ENCODE measurements at places on chromosomes 5 and 9.

- DNase-seq: no peak
Observed at GRCh38 chr9:114124666-114125475, 25.8 kb upstream of the KIF12 start.

DNA sequence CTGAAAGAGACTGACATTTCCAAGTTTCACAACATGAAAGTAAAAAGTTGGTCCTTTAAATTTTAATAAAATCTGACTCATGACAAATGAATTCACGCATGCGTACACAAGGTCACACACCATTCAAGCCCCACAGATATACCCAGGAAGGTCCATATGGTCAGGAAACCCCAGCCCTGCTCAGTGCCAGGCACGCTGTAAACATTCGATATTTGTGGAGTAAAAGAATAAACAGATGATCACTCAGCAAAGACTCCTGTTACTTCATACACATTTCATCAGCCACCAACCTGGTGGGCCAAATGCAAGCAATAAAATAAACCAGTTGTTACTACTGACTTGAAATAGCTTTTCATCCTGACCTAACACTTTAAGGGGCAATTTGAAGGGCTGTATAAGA lies 158.0 kb upstream of the RETREG1 start:
- DNase-seq: no peak

- no peak for DNase-seq
Observed at GRCh38 chr5:131019601-131020315, 145.3 kb downstream of the HINT1 start.

- DNase-seq: no peak
Observed at GRCh38 chr5:21918451-21918850, 934.7 kb downstream of the CDH12 start.

DNA sequence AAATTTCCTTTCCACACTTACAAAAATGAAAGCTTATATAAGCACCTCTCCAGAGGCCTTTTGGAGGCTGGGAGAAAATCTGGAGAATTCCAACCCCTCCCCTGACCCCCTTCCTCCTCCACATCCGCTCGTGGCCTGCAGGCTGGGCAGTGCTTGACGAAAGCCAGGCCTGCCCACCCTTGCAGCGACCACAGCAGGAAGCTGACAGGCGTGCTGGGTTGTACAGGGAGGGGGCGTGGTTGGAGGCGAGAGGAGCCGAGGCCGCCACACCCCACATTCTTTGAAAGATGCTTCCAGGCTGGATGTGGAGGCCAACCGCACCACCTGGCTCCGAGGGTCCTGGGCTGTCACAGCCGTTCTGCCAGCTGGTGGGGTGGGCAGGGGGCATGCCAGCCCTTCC lies 47.8 kb upstream of the IER5L start:
- no peak for DNase-seq

DNA sequence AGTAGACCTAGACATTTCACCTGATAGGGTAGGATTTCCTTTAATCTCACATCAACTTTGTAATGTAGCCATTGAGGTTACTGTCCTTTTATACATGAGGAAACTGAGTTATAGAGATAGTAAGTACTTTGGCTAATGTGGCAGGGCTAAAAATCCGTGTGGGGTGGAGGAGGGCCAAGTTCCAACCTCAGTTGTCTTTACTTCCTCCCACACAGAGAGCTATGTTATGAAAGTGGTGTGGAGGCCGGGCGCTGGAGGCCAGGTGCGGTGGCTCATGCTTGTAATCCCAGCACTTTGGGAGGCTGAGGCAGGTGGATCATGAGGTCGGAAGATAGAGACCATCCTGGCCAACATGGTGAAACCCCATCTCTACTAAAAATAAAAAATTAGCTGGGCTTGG lies 173.3 kb downstream of the PALM2AKAP2 start:
- DNase-seq: no peak

GRCh38 chr9:87184956-87185642 lies 237.8 kb upstream of the GAS1 start:
- no peak for DNase-seq

- no peak for DNase-seq
Observed at GRCh38 chr9:89770531-89771174, 165.8 kb downstream of the GADD45G start.

- DNase-seq: no peak
Observed at GRCh38 chr5:124111886-124112285, 599.9 kb downstream of the CSNK1G3 start.

DNA sequence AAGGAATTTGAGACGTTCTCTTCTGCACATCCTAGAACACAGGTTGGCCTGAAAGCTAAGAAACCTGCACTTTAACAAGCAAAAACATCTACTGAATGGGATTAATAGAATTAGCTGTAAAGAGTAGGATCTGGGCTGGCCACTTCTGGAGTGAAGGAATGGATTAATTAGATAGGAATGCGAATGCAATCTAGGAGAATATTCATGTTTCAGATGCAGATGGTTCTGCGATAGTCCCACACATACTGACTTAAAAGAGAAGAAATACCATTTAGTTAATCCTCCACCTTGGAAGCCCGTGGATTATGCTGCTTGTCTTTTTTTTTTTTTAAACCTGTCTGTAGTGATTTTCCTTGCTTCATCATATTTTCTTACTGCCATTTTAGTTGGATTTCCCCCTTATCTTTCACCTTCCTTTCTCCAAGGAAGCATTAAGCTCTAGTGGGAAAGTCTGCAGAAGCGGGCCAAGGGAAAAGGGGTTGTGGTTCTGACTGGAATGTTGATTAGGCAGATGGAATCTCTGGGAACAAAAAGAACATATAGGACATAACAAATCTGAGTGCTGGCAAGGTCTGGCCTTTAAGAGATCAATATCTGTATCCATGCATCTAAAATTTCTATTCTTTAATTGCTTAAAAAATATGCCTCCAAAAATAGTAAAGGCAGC lies 152.4 kb downstream of the ALDH1A1 start:
- DNase-seq: no peak

DNA sequence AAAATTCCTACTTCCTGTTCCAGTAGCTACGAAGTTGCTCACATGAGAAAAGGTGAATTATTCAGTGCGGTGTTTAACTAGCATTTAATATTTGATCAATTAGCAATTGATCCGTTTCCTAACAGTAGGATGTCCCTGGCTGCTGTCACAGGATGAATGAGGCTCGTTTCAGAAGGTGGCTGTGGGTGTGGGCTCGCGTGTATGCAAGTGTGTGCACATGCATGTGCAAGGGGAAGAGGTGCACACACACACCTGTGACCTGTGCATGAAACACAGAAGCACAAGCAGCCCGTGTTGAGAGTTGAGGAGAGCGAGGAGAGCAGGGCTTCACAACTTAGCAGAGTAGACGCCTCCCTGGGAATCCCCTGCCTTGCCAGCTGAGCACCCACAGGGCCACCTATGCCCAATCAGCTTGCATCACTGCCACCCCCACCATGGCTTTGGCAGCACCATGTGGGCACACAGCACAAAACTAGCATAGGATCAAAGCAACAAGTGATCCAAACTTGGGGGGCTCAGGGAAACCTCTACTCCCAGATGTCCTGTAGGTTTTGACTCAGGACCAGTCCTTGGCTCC lies 107.2 kb downstream of the C5orf15 start:
- no peak for DNase-seq

- DNase-seq: no peak
Observed at GRCh38 chr5:176362233-176362490, 598 bp upstream of the KIAA1191 start.

DNA sequence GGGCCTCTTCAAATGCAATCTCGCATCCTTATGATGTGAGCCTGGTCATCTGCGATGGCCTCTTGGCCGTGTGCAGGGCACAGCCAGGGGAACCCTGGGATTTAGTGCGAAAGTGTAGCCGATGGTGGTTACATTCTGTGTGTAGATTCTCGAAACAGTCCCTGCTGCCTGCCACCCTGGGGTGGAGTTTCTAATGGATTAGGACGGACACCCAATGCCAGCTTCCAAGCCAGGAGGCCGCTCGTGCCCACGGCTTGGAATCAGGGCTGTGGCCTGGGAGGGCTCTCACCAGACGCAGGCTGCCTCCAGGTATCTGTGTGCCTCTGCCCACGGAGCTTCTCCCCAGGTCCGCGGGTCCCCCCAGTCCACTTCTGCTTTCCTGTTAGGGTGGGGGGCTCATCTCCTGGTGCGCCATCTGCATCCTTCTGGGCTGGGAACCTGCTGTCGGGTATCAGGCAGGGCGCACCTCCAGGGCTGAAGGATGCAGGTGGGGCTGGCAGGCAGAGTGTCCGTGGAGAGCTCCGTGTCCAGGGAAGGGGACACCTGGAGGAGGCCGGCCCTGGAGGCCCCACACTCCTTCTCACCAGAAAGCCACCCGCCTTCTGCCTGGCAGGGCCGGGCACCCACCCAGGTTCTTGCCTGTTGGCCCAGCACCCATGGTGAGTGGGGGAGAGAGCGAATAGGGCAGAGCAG lies 3.4 kb upstream of the SLC12A7 start:
- no peak for DNase-seq

GRCh38 chr9:24035816-24036215 lies 209.8 kb upstream of the ELAVL2 start:
- no peak for DNase-seq

DNA sequence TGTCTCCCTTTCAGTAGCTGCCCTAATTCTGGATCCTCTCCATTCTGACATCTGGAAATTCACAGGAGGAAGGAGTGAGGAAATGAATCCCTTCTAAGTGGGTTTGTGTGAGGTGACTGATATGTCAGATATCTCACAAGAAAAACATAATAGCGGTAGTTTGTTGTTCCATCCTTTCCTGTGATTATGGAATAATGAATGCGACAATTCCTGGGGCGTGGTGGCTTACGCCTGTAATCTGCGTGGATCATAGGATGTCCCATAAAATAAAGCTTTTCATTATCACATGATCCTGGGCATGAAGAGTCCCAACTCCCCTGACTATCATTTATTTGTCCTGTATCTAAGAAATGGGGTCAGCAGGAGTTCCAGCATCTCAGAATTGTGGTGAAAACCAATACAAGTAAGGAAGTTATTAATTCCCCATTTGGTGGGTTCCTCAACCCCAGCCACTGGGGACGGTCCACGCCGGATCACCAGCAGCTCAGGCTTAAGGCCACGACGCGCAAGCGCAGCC lies 375 bp upstream of the C5orf24 start:
- DNase-seq: no peak

DNA sequence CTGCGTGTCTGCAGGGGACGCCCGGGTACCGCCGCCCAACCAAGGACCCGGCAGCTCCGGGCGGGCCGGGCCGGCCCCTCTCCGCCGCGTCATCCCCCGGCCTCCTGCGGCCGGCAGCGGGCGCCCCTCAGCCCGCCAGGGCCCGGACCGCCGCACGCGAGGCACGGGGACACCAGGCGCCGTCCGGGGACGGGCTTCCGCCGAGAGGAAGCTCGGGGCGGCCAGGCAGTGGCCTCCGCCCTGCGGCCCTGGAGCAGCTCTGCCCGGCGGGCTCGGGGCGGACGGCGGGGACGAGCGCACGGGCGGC lies 373 bp downstream of the FBXW5 start:
- DNase-seq: no peak

GRCh38 chr9:31005086-31005665 lies 1379.3 kb upstream of the ACO1 start:
- no peak for DNase-seq

DNA sequence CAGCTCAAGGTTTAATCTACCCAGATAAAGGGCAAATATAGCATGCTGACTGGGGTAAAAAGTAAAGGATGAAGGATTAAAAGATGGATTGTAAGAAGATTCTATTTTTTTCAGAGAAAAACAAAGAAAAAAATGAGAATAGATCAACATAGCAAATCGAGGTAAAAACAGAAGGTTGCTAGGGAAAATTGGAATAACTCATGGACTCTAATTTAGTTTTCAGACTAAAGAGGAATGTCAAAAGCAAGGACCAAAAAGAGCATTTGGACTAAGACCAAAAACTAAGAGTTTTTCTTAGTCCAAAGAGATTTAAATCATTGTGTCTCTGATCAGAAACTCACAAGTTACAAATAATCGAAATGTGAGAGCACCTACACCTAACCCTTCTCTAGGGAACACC lies 250.7 kb upstream of the PTPRD start:
- DNase-seq: no peak

DNA sequence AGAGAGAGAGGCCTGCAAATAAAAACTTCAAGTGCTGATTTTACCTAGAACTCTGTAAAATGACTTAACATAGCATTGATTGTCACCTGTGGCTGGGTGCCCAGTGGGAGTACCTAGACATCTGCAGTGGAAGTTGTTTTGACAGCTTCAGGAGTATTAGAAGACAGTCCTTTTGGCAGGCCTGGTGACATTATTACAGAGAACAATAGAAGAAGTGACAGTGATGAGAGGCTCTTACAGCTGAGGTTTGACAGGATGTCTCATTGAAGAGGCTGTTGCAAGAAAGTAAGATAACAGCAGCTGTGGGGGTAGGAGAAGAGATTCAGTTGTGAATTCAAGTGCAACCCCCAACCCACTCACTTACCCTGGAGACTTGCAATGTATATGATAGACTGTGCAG lies 27.9 kb upstream of the MUSK start:
- no peak for DNase-seq

DNA sequence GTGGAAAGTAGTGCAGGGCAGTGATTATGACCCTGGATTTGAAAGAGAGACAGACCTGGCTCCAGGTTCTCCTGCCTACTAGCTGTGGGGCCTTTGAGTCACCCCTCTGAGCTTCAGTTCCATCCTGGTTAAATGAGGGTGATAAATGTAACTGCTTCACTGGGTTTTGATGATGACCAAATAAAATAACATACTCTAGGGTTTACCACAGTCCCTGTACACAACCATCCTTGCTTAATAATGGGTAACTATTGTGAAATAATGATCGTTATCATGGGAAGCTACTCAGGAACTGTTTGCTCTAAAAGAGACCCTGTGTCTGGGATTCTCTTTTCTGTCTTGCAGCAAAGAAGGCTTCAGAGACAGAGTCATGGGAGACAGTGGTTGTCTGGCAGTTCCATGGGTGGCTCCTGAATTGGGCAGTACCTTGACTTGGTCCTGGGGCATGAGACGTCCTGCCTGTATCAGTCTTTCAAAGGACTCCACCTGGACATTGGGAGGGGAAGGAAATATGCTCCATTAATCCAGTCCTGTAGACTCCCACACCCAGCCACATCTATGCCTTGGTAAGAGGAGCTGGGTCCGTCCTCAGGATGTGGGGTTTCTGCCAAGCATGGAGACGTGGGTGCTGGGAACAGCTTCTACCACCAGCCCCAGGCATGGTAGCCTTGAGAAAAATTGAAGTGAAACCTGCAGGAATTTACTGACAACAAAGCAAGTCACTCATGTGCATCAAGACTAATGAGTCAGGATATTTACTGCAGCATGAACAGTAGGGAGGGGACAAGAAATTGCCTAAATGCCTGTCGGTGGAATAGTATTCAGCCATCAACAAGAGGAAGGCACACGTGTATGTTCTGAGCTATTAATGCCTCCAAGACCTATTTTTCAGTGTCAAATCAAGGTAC lies 23.4 kb downstream of the AKNA start:
- no peak for DNase-seq

- DNase-seq: no peak
Observed at GRCh38 chr5:42270771-42271170, 152.5 kb upstream of the GHR start.

DNA sequence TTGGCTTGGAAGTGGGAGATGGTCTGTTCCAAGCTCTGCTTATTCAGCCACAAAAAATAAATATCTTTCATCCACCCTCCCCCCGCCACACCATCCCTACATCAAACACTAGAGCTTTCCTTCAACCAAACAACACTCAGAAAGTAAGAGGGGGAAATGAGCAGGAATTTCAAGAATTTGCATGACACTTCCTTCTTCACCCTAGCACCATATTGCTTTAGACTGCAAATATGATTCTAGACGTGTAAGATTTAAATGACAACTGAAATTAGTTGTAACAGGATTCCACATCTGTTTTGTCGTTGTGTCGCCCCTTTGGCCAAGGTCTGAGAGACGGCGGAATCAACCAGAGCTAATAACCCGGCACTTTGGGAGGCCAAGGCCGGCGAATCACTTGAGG lies 88.5 kb downstream of the NDFIP1 start:
- DNase-seq: no peak

- DNase-seq: no peak
Observed at GRCh38 chr5:14061106-14061505, 82.0 kb upstream of the TRIO start.
